ENCODE measurements at places on chromosomes 5 and 9.

- no peak for DNase-seq
These were observed 39.1 kb downstream of the CTNNA1 start for GRCh38 chr5:138792195-138792790.

- DNase-seq, result no peak
These were observed 66.1 kb upstream of the CTSL start for GRCh38 chr9:87659534-87660419.

GRCh38 chr5:54663866-54664265 lies 146.3 kb downstream of the SNX18 start:
- DNase-seq, result no peak

DNA sequence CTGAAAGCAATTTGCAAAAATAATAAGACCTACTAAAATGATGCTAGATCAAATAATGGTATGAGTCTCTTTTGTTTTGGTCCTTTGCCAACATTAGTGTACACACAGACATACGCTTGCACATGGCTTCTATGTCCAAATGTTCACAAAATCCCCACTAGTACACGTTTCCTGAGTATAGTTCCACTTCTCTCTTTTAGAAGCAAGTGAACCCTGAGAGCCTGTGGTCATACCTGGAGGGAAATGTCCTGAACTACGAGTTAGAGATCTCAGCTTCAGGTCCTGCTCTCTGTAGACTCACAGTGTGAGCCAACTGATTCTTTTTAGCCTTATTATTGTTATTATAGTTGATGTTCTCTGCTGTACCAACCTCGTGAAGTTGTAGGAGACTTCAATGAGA lies 47.3 kb upstream of the ACTBL2 start:
- no peak for DNase-seq

- no peak for DNase-seq
These were observed 15.9 kb downstream of the RFX3 start for GRCh38 chr9:3509926-3510325.

GRCh38 chr9:1236061-1236460 lies 185.9 kb downstream of the DMRT2 start:
- DNase-seq, result no peak

DNA sequence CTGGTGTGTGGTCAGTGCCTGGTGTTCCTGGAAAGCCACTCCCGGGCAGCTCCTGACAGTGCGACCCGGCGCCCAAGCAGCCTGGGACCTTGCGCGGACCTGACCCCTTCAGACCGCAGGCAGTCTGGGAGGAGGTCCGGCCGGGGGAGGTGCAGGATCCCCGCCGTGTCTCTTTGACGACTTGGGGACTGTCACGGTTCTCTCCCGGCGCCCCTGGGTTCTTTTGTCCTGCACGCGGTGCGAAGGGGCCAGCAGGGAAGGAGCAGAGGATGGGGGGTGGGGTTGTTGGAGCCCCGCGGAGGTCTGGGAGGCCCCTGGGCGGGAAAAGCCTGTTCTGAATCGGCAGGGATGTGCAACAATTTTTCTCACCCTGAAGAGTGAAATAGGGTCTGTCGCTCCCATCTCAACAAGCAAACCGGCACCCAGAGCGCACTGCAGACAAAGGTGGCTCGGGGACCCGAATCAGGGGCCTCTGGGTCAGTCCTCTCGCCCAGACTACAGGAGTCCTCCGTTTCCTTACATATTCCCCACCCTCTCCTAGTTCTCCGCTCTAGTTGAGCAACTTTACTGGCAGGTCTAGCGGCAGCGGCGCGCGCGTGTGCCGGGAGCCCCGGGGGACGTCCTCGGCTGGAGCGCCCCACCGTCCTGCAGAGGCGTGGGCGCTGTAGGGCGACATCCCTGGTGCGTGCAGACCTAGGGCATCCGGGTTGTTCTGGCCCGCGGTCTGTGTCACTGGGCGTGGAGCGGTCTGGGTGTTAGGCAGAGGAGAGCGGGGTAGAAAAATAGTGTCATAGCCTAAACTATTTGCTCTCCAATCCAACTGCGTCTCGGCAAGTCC lies 1.2 kb downstream of the VCAN start:
- DNase-seq, result peak; percentile 69

GRCh38 chr5:131630963-131631350 lies 4.1 kb downstream of the RAPGEF6 start:
- DNase-seq, result no peak

DNA sequence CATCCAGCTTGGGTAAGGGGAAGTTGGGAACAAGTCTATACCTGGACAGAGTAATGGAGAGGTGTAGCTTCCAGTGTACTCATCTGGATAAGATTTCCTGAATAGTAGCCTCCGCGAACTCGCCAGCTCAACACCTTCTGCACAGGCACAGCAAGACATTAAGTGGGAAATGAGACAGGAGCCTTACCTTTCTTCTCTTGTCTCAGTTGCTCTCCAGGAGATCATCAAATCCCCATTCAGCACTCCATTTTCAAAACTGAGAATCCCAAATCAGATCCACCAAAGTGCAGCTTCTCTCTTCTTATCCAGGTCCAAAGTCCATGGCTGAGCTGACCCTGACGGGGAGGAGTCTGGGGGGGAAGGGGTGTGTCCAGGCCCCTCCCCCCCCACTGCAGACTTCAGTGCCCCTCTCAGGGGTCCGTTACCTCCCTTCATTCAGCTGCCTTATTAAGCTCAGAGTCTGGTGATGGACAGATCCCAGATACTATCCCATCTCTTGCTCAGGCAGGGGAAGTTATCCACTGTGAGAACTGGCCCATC lies 5.9 kb upstream of the MGAT1 start:
- DNase-seq, result peak; percentile 23

- DNase-seq, result no peak
These were observed 18.1 kb downstream of the LPCAT1 start for GRCh38 chr5:1505506-1506241.

GRCh38 chr5:43694027-43694426 lies 91.0 kb downstream of the NNT start:
- no peak for DNase-seq

GRCh38 chr9:36843964-36844363 lies 190.1 kb downstream of the PAX5 start:
- no peak for DNase-seq

- DNase-seq, result no peak
These were observed 9.4 kb upstream of the RNF180 start for GRCh38 chr5:64156261-64156660.

DNA sequence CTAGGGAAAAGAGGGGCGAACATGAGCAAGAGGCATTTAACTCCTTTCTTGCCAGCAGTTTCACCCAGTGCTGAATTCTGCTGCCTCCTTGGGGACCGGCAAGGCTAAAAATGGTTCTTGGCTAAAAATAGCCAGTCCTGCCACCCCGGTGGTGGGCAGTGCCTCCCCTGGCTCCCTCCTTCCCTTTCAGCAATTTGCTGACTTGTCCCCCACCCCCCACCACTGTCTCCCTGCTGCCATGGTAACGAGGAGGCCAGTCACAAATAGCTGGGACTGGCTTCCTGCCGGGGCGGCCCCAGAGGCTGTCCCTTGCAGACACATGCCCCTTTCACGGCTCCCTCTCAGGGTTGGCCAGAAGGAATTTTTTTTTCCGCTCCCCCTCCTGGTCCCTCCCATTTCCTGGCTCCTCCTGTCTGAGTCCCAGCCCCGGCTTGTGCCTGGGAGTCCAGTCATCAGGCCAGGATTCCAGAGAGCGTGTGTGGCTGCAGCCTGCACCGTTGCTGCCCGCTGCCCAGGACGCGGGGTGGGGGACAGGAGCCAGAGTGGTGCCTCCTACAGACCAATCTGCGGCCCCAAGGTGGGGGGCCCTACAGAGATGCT lies 130.3 kb downstream of the RGS3 start:
- peak; percentile 82 for DNase-seq

GRCh38 chr5:2801577-2802525 lies 50.4 kb upstream of the IRX2 start:
- DNase-seq, result no peak
